ENCODE measurements at places on chromosomes 6 and 20.

DNA sequence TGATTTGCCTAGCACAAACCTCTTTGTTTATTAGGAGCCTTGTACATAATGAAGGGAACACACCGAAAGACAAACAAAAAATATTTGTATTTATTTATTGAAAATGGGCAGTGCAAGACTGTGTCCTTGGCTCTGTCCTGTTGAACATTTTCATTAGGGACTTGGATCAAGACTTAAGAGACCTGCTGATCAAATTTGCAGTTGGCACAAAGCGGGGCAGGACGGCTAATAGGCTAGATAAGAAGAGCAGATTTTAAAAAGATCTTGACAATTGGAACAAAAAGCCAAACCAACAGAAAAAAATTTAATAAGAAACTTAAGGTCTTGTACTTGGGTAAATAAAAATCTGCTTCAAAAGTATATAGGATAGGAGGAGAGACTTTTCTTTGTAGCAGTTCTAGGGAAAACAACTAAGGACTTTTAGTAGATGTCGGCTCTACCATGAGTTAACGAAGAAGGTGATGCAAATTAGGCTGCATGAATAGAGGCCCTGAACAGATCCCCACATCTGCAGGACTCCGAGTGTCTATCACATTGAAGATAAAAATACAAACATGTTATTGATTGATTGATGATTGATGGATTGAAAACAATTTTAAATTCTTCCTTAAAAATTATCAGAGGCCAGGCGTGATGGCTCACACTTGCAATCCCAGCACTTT, 124.1 kb upstream of the SPACA1 start:
- DNase-seq = no peak

DNA sequence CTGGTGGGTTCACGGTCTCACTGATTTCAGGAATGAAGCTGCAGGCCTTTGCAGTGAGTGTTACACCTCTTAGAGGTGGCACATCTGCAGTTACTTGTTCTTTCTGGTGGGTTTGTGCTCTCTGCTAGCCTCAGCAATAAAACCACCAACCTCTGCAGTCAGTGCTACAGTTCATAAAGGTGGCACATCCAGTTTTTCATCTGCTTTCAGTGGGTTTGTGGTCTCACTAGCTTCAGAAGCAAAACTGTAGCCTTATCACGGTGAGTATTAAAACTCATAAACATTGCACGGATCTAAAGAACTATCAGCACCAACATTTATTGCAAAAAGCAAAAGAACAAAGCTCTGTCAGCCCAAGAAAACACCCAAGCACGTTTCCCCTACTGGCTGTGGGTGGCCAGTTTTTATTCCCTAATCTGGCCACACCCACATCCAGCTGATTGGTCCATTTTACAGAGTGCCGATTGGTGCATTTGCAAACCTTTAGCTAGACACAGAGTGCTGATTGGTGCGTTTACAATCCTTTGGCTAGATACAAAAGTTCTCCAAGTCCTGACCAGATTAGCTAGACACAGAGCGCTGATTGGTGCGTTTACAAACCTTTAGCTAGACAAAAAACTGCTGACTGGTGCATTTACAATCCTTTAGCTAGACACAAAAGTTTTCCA, 3.4 kb upstream of the TMEM14C start:
- peak; percentile 10 for DNase-seq

- DNase-seq = no peak
These were observed 104.0 kb downstream of the TFAP2A start for GRCh38 chr6:10310826-10311225.

GRCh38 chr6:148451690-148452089, 109.1 kb downstream of the SASH1 start:
- DNase-seq = peak; percentile 6

DNA sequence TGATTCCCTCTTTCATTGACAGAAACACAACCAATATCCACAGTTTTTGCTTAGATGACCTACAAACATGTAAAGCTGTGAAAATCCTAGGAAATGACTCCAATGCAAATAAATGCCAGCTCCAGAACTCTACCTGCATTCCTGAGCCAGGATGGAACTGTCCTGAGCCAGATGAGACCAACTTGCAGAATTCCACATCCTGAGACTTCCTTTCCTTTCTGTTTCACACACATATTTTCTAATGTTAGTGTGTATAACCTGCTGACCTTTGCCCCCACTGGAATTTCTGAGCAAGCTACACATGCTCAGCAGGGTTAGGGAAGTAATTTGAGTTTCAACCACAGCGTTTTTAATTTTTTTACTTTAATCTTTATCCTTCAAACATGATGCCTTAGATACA, 69.6 kb upstream of the ADGRF1 start:
- DNase-seq = no peak

GRCh38 chr6:134046054-134046453, 6.4 kb downstream of the SLC2A12 start:
- no peak for DNase-seq

DNA sequence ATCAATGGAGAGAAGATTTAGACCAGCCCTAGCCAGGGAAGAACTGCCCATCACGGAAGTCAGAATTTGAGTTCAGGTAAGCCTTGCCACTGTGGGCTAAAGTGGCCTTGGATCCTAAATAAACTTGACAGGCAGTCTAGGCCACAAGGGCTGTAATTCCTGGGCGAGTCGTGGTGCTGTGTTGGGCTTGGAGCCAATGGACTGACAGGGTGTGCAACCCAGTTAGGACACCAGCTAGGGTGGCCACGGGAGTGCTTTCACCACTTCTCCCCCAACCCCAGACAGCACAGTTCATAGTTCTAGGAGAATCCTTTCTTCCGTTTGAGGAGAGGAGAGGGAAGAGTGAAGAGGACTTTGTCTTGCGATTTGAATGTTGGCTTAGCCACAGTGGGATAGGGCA, 422.4 kb downstream of the DOK5 start:
- DNase-seq = no peak

- no peak for DNase-seq
These were observed 54.1 kb upstream of the UBR2 start for GRCh38 chr6:42509765-42510164.

Data from activated T-helper 9 cell treated with anti-CD3 and anti-CD28 coated beads, Interleukin-2, amount 50 U/mL, for 16 hours (primary cell).